Tibial nerve (tissue), 4 donors: ENCODE measurements at places on chromosomes 3 and 15. TPM values are rescaled to one million over a fixed set of nuclear protein-coding genes. Genes with fewer than 3 reads are reported as not detected.

DNA sequence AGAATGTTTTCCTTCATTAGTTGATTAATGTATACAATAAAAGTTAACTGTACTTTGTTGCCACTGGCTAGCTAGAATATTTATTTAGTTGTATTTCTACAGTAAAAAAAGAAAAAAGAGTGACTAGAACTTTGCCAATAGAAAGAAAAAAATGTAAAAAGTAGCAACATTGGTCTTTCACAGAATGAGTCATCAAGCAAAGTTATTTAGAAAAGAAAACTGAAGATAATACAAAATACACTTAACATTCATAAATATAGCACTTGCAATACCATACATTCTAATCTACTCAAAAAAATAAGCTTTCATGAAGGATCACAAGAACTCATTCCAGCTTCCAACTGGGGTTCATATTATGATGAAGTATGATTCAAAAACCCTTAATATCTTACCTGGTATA is 83.4 kb downstream of the AQR start:
- no peaks in the 10 kb centered on the region for H3K36me3 ChIP-seq
- H3K4me1 ChIP-seq, result no peaks in the 10 kb centered on the region
- DNase-seq, result no peak
- no peaks in the 10 kb centered on the region for H3K27me3 ChIP-seq
- H3K27ac ChIP-seq, result no peak overlapping the region

DNA sequence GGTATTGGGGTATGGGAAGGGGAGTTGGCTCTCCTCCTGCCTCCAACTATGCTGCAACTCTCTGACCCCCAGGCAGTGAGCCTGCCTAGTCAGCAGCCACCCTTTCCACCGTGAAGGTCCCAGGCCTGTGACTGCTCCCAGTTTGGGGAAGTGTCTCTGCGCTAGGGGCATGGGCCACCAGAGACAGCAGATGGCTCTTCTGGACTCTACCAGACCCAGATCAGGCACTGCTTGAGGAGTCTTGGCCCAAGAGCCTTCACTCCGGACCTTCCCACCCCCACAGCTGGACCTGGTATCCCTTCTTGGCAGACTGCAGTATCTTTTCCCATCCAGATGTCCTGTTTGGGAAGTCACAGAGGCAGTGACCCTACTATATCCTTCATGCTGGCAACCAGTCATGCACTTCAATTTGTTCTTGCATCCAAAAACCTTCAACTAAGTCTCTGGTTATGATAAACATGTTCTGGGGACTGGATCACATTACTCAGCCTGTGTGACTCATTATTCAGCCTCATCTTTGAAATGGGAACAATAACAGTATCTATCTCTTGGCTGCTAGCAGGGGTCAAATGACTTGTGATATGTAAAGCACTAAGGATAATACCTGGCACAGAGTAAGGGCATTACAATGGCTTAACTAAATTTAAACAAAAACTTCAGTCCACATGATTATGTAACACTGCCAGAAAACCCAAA is 62.7 kb downstream of the POMGNT2 start:
- H3K27ac ChIP-seq, result no peak overlapping the region
- H3K4me1 ChIP-seq, result no peaks in the 10 kb centered on the region
- no peaks in the 10 kb centered on the region for H3K36me3 ChIP-seq

The USP19 gene
- 72.3 TPM for total RNA-seq

DNA sequence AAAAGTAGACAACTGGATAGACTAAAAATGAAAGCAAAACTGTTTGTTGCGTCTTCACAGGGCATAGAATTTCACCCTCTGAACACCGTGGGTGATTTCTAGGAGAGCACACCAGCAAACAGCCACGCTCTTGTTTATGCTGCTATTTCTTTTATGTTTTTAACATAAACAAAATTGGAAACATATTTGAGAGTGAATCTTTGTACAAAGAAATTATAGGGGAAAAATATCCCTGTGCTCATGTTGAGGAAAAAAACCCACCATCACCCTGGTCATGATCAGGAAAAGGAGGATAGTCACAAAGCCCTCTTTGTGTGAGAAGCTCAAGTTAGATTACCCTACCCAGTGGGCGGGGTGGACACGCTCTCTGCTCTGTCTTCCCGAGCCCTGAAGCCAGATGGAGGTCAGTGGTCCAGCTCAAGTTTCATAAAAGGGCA is 313.3 kb downstream of the SATB1 start:
- no peak for DNase-seq
- no peak overlapping the region for H3K27ac ChIP-seq
- H3K36me3 ChIP-seq, result no peaks in the 10 kb centered on the region
- H3K27me3 ChIP-seq, result no peaks in the 10 kb centered on the region
- no peak overlapping the region for H3K4me3 ChIP-seq
- H3K4me1 ChIP-seq, result peaks cover 6% of the 10 kb centered on the region

The GOLGA6B gene
- 0.42 TPM for total RNA-seq

The AHSG gene
- total RNA-seq, result not detected

DNA sequence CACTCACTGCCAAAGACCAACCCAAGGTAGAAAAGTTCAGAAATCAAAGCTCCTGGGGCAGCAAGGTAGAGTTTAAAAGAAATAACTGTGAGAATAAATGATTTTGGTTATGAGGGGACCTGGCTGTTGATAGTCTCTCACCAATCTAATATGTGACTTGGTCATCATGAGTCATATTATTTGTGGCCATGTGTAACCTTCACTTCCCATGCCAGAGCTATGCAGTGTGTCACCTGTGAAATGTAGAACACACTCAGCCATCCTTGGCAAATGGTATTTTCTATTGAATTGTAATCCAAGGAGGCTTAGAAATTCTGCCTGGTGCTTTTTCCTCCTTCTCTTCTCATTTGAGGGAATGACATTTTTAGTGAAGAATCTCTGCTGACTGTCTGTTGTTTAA is 184.2 kb upstream of the STAC start:
- H3K4me3 ChIP-seq, result no peak overlapping the region
- H3K27me3 ChIP-seq, result no peaks in the 10 kb centered on the region
- no peaks in the 10 kb centered on the region for H3K4me1 ChIP-seq
- no peaks in the 10 kb centered on the region for H3K36me3 ChIP-seq
- no peak overlapping the region for H3K27ac ChIP-seq

The ATP13A4 gene
- 1.8 TPM for total RNA-seq

The KNL1 gene
- 0.78 TPM for total RNA-seq

GRCh38 chr3:30628901-30629590 is 22.6 kb downstream of the TGFBR2 start:
- no peak overlapping the region for H3K4me3 ChIP-seq
- peak overlapping the region; percentile 60 for H3K27ac ChIP-seq
- H3K4me1 ChIP-seq, result peaks cover 100% of the 10 kb centered on the region
- peaks cover 3% of the 10 kb centered on the region for H3K36me3 ChIP-seq

The HIGD2B gene
- total RNA-seq, result not detected

The NRG4 gene
- 0.44 TPM for total RNA-seq

DNA sequence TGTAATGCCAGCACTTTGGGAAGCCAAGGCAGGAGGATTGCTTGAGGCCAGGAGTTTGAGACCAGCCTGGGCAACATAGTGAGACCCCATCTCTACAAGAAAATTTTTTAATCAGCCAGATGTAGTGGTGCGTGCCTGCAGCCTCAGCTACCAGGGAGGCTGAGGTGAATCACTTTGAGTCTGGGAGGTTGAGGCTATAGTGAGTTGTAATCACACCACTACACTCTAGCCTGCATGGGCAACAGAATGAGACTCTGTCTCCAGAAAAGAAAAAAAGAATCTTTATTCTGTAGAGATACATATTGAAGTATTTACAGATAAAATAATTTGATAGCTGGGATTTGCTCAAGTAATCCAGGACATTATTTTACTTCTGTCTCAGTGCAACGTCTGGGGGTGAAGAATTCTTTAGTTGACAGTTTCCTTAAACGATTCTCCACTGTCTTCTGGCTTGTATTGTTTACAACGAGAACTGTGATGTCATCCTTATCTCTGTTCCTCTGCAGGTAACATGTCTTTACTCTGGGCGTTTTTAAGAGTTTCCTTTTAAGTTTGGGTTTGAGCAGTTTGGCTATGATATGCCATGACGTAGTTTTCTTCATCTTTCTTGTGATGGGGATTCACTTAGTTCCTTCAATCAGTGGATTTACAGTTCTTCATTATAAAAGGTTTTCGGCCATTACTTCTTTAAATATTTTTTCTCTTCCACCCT is 26.3 kb downstream of the KPNA1 start:
- no peaks in the 10 kb centered on the region for H3K4me1 ChIP-seq
- no peak for DNase-seq
- H3K36me3 ChIP-seq, result no peaks in the 10 kb centered on the region
- no peaks in the 10 kb centered on the region for H3K27me3 ChIP-seq
- no peak overlapping the region for H3K4me3 ChIP-seq

- H3K27ac ChIP-seq, result no peak overlapping the region
- DNase-seq, result no peak
- H3K4me1 ChIP-seq, result no peaks in the 10 kb centered on the region
- no peaks in the 10 kb centered on the region for H3K27me3 ChIP-seq
- no peaks in the 10 kb centered on the region for H3K36me3 ChIP-seq
Observed at GRCh38 chr3:71120012-71120411, 463.5 kb downstream of the FOXP1 start.

- no peaks in the 10 kb centered on the region for H3K36me3 ChIP-seq
- peak; percentile 53 for DNase-seq
- no peaks in the 10 kb centered on the region for H3K27me3 ChIP-seq
- H3K4me3 ChIP-seq, result no peak overlapping the region
- peaks cover 23% of the 10 kb centered on the region for H3K4me1 ChIP-seq
Observed at GRCh38 chr3:100068826-100069225, 45.5 kb downstream of the FILIP1L start.

DNA sequence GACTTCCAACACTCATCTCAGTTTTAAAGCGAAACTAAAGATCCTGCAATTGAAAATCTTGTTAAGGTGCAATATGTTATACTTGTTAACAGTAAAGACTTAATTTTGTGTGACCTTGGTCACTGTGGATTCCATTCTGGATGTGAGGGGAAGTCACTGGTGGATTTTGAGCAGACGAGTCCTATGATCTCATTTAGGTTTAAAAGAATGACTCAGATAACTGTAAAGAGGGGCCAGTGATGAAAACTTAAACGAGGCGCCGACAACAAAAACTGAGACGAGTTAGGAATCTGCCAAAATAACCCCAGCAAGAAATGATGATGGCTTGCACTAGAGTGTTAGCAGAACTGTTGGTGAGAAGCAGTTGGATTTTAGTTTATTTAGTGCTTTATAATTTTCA is 56.5 kb downstream of the LRRC28 start:
- peaks cover 15% of the 10 kb centered on the region for H3K4me1 ChIP-seq
- no peak overlapping the region for H3K27ac ChIP-seq
- H3K4me3 ChIP-seq, result no peak overlapping the region
- H3K36me3 ChIP-seq, result no peaks in the 10 kb centered on the region
- no peaks in the 10 kb centered on the region for H3K27me3 ChIP-seq
- no peak for DNase-seq
